Astrocyte (in vitro differentiated cells and primary cell): ENCODE measurements at places on chromosomes 3 and 15.

DNA sequence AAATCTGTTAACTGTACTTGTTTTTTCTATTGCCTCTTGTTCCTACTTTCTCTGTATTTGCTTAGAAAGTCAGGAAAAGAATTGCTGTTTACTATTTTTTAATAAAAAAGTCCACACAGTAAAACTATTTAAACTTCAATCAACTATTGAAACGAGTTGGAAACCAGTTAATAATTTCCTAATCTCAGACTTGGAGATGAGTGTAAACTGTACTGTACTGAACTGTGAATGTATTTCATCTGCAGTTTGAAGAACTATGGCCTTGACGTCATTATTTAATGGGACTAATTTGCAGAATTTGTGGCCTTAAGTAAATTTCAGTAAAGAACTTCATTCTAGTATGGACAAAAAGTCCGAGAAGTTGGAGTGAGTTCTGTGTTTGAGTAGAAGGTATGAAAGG lies 89.1 kb downstream of the LRRC28 start:
- no peak for DNase-seq

GRCh38 chr3:32310918-32311839 lies 72.7 kb downstream of the CMTM8 start:
- no peak for DNase-seq

GRCh38 chr3:145971186-145971585 lies 189.8 kb downstream of the PLOD2 start:
- peak; percentile 8 for DNase-seq

GRCh38 chr3:19822805-19823204 lies 111.2 kb downstream of the EFHB start:
- no peak for DNase-seq

- DNase-seq, result no peak
Observed at GRCh38 chr3:16299746-16300145, 34.7 kb downstream of the OXNAD1 start.

DNA sequence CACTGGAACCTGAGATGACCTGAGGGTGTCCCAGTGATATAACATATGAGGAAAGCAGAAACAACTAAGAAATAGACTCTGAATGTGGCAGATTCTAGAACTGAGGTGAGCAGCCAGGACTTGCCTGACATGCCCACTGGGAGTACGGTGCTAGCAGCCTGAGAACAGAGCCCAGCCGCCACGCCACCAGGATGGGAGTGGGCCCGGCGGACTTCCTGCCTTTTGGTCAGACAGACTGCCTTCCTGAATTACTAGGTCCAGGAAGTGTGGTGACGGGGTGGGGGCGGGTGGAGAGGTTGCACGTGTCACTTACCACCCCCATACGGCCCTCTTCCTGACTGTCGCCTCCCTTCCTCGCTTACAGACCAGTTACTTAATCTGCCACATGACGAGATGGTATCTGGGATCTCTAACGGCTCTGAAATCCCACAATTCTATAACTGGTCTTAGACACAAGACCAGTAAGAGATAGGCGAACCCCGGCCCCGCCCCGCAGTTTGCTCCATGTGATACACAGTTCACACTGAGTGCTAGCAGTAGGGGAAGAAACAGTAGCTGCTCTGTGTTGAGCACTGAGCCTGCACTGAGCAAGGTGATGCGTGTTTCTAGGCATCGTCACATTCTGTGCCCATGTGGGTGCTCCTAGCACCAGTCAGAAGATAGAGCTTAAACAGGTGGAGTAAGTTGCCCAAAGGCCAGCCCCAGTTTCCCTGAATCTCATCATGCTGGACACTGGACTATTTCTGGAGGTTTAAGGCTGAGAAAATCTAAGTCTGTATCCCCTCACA lies 95.7 kb downstream of the CPN2 start:
- DNase-seq, result no peak

GRCh38 chr15:60651734-60652141 lies 172.8 kb upstream of the ICE2 start:
- no peak for DNase-seq
